ENCODE measurements at places on chromosomes 13 and 19.

GRCh38 chr19:55602104-55603001 lies 2.3 kb downstream of the ZNF524 start:
- no peak for DNase-seq

- DNase-seq = no peak
Measured at GRCh38 chr13:80454245-80454644, 113.3 kb upstream of the SPRY2 start.

DNA sequence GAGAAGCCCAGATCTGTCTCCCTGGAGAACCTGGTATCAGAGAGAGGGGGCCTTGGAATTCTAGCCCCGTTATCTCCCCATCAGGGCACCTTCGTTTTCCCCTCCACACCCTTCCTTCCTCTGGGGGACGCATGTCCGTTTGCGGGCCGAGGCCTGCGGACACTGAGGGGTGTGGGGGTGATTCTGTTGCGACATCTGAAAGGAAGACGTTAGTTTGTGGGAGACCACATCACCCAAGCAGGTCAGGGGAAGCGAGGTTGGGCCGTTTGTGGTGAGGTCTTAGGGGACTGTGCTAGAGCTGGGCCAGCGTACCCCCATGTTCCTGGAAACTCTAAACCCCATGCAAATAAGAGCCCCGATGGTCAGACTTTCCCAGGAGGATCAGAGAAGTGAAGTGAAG lies 3.7 kb upstream of the HSH2D start:
- no peak for DNase-seq

DNA sequence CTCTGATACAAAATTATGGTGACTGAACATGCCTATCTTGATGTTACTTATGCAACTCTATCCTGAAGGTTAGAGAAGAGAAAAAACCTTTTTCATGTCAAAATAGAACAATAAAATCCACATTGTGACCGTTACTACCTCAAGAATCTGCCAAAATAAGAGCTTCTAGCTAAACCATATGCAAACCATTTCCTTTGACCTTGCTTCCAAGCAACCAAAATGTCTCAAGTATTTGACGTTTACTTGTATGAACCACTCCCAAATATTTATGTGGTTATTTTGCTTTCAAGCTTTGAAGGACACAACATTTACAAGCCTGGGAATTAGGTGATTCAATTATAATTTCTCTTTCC lies 13.9 kb downstream of the FOXO1 start:
- no peak for DNase-seq

DNA sequence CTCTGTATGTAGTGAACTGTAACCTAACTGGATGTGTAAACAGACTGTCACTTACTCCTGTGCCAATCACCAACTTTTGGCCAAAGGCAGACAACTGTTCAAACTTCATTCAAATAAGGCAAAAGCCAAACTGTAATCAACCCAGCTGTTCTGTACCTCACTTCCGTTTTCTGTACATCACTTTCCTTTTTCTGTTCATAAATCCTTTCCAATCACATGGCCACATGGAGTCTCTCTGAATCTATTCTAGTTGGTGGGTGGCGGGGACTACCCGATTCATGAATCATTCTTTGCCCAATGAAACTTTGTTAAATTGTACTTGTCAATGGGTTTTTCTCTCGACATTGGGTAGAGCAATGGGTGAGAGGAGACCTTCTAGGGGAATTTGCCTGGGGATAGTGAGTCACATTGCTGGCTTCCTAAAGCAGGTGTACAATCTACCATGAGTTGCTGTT lies 178.3 kb upstream of the RFC3 start:
- DNase-seq = no peak

- peak; percentile 53 for DNase-seq
Measured at GRCh38 chr13:24276306-24276705, 33.1 kb upstream of the C1QTNF9 start.

GRCh38 chr19:44640518-44640917 lies 3.2 kb upstream of the PVR start:
- no peak for DNase-seq

- no peak for DNase-seq
Measured at GRCh38 chr19:35715981-35716800, 1.6 kb upstream of the KMT2B start.

DNA sequence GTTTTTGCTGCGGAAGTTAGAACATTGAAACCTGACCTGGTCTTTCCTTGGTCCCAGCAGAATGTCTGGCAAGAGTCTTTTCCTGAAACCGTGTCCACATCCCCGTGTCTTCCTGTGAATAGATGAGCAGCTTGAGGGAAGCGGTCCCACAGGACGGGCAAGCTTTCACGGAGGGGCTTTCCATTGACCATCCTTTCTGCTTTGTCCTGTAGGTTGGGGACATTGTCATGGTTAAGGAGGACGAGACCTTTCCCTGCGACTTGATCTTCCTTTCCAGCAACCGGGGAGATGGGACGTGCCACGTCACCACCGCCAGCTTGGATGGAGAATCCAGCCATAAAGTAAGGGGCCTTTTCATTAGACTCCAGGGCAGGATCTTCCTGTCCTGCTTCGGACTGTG lies 126.0 kb downstream of the ATP11A start:
- no peak for DNase-seq

DNA sequence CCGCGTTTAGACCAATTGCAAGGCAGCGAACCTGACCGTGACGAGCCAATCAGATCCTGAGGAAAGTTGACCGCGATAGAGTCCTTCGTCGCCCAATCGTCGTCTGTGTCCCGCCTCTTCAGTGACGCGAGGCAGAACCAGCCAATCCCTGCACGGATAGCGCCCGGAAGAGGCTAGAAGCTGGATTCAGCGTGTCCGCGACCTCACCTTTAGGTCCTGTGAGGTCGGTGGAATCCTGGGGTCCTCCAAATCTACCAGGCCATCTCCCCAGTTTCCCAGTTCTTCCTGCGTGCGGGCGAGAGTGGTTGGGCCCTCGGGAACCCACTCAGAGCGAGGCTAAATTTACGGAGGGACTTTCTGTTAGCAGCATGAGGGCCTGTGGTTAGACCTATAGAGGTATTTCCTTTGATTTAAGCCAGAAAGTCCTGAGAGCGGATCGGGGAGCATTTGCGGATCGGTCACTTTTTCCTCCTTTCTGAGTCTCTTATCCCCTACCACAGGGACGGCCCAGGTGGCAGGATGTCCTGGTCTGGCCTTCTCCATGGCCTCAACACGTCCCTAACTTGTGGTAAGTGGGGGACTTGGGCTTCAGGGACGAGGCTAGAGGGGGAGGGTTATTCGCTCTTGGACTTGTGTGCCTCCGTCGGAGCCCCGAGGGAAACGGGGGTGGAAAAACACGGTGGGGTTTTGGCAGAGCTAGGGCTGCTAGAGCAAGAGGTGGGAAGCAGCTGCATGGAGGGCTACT lies at the start of gene MRPS12:
TSS of gene MRPS12 (plus strand) at position 169 of the 745 bp plus-strand sequence. CDS start at position 520, 351 bp downstream.
- peak; percentile 99 for DNase-seq

DNA sequence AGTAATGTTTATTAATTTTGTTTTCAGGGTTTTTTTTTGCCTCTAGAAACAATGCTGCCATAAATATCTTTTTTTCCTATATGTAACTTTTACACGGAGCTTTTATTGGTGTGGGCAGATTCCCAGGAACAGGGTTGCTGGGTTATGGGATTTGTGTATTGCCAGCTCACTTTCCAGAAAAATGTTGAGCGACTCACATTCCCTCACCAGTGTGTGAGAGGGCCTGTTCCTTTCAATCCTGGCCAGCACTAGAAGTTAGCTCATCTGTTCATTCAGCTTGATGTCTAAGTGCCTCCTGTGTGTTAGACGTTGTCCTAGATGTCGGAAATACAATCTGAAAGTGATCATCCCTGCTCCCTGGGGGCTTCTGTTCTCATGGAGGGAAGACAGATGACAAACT lies 2.6 kb downstream of the ZNF71 start:
- no peak for DNase-seq

DNA sequence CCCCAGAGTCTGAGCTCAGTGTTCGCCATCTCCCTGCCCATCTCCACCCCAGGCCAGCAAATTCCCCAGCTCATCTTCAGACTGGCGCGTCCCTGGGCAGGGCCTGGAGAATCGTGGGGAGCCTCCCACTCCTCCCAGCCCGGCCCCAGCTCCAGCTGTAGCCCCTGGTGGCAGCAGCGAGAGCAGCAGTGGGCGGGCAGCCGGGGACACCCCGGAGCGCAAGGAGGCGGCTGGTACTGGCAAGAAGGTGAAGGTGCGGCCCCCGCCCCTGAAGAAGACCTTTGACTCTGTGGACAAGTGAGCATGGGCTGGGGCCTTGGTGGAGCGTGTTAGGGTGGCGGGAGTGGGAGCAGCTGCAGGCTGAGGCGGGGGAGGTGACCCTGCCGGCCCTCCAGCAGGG lies 8.4 kb upstream of the PRR19 start:
- no peak for DNase-seq

- no peak for DNase-seq
Measured at GRCh38 chr19:20162821-20163220, 4.2 kb upstream of the ZNF486 start.

GRCh38 chr13:105446197-105446596 lies 1089.3 kb downstream of the EFNB2 start:
- DNase-seq = no peak

DNA sequence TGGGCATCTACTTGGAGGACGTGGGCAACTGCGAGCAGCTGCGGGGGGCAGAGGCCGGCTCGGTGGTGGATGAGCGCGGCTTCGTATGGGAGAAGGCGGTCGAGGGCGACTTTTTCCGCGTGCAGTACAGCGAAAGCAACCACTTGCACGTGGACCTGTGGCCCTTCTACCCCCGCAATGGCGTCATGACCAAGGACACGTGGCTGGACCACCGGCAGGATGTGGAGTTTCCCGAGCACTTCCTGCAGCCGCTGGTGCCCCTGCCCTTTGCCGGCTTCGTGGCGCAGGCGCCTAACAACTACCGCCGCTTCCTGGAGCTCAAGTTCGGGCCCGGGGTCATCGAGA lies 10.3 kb upstream of the STRN4 start:
- no peak for DNase-seq

DNA sequence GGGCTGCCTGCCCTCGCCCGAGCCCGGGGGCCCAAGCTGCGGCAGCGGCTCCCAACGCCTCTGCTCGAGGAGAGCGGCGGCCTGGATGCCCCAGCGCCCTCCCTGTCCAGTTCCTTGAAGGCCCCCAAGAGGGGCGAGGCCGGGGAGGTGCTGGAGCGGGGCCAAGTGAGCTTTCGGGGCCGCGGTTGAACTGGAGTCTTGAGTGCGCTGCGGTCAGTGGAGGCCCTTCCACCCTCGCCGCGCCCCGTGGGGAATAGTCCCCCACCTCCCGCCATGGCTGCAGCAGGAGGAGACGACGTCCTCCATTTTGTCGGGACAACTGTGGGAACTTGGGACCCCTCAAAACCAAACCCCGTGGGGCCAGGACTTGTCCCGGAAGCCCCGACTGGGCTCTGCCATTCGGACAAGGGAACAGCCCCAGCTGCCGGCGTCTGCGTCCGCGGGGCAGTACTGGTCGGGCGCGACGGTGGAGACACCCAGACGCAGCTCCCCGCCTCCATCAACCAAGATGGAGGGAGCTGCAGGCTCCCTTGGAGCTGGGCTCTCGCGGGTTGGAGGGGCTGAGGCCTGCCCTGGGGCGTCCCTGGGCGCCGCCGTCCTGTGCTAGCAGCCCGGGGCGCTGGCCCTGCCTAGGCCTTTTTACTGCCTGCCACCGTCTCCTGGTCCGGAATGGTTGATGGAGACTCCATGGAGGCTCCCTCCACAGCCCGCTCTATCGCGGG lies 736 bp upstream of the ZMYM5 start:
- peak; percentile 55 for DNase-seq

DNA sequence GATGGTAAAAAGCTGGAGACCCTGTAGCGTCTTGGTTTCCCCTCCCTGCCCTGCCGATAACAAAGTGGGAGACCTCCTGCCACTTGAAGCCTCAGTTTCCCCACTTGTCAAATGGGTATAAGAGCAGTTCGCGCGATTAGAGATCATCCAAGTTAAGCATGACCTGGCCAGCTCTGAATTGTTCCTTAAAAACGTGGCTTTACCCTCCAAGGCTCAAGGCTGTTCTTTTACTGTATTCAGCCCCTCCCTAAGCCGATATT lies 421 bp downstream of the TNPO2 start:
- no peak for DNase-seq

DNA sequence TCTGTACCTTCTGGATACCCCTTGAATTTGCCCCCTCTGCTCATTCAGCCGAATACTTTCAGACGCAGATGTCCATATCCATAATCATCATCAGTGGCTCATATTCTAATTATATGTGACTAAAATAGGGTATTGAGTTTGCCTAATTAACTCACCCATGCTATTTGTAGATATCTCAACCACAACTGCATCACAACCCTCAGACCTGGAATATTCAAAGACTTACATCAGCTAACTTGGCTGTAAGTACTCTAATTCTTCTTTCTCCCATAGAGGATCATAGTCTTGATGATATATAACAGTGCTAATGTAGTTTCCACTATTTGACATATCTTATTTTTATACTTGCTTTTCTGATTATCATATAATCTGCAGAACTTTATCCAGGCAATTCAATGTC lies 35.8 kb downstream of the RXFP2 start:
- no peak for DNase-seq

GRCh38 chr13:85589021-85589420 lies 210.2 kb downstream of the SLITRK6 start:
- DNase-seq = no peak

DNA sequence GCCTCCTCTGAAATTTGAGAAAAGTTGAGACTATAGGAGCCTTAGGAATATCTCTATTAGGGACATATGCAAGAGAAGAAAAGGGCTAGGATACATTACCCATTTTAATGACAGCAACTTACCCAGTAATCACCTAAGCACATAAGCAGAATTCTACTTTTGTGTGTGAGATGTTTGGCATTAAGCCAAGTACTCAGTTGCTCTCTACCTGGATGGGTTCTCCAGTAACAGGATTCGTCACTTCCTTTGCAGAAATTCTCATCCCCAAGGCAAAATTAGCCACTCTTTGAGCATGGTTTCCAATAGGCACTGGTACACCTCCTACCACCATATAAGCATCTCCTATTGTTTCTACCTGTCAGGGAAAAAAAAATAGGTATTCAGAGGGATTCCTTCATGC lies 95.1 kb downstream of the C13orf42 start:
- no peak for DNase-seq

- DNase-seq = no peak
Measured at GRCh38 chr13:100364591-100364990, 224.0 kb downstream of the GGACT start.

- DNase-seq = peak; percentile 72
Measured at GRCh38 chr19:658916-659839, 3.8 kb downstream of the RNF126 start.

GRCh38 chr13:114045113-114045735 lies 71.3 kb upstream of the C13orf46 start:
- no peak for DNase-seq

DNA sequence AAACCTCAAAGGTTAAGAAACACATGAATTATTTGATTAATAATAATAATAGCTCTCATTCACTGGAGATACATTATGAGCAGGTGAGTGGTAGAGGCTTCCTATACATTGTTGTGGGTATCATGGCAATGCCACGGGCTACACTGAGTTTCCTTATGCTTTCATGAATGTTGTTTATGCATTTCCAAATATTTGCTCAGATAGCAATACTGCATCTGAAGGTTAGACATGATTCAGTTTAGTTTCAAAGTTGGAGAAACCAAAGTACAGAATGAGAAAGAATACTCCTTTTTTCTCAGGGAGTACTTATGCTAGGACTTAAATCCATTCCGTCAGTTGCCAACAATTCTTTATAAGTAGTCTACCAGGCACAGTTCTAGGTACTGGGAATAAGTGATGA lies 108.5 kb downstream of the FRY start:
- no peak for DNase-seq
